Upper lobe of left lung (tissue), 6 donors: ENCODE measurements at places on chromosomes 5 and 9. TPM values are rescaled to one million over a fixed set of nuclear protein-coding genes. Genes with fewer than 3 reads are reported as not detected.

DNA sequence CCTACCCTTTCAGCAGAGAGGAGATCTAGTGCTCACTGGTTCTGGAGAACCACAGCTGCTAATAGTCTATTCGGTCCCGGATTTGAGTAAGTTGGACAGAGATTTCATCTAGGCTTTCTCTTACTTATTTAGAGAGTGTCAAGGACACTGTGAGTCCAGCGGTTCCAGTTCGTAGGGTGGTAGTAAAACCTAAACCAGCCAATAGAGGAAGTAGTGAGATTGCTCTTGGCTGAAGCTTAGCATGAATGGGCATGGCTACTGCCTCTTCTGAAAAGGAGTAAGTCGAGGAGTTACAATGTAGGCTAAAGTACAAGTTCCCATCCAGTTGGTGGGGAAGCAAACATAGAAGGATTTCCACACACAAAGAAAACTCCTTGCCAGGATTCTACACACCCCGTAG is 109.6 kb upstream of the MOCS2 start:
- H3K27ac ChIP-seq, result no peak overlapping the region
- DNase-seq, result no peak
- H3K4me3 ChIP-seq, result no peak overlapping the region
- no peaks in the 10 kb centered on the region for H3K4me1 ChIP-seq
- no peaks in the 10 kb centered on the region for H3K36me3 ChIP-seq

GRCh38 chr5:108623826-108624225 is 123.9 kb upstream of the FER start:
- H3K4me1 ChIP-seq, result no peaks in the 10 kb centered on the region
- no peak overlapping the region for H3K27ac ChIP-seq
- no peak overlapping the region for H3K4me3 ChIP-seq
- DNase-seq, result no peak

DNA sequence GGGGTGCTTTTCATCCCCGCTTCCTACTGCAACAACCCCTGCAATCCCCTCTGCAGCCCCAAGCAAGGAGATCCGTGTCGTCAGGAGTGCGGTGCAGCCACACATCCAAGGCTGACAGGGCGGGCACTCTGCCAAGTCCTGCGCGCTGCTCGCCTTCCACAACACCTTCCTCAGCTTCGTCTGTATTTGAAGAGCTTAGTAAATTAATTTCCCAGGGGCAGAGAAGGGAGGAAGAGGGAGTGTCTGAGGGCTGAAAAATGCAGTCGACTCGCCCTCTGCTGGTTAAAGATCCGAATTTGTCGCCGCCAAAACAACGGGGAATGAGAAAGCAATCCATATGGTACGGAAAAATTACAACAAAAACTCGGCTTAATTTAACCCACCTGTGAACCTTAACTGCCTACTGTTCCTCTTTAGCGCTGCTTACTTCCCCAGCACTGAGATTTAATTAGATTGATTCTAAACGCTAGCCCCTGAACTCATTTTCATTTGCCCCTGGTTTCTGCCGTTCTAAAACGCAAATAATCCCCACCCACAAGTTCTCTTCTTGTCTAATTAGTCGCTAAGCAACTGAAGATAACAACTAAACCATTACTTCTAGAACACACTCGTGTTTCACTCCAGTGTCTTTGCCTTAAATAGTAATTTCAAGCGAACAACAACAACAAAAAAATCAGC is 10.9 kb upstream of the PCDHB1 start:
- no peaks in the 10 kb centered on the region for H3K36me3 ChIP-seq
- no peaks in the 10 kb centered on the region for H3K27me3 ChIP-seq
- no peak overlapping the region for H3K27ac ChIP-seq
- H3K4me1 ChIP-seq, result peaks cover 6% of the 10 kb centered on the region

DNA sequence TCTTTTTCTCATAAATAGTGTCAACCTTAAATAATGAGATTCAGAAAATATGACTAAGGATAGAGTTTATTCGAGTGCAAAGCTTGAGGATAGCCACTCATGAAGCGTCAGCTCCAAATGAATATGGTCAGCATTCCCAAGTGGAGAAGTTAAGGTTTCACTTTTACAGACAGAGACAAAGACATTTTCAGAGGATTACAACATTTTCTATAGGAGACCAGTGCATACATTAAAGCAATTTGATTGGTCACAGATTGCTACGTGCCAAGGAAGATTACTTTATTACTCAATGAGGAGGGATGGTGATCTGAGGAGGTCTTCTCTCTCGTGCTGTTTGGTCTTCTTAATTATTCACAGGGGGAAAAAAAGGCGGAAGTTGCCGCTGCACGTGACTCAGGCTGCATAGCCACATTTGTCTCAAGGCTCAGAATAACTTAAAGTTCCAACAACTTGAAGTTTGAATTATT is 60.1 kb upstream of the SPATA31C2 start:
- H3K36me3 ChIP-seq, result no peaks in the 10 kb centered on the region
- H3K4me3 ChIP-seq, result no peak overlapping the region
- no peaks in the 10 kb centered on the region for H3K27me3 ChIP-seq
- no peak overlapping the region for H3K27ac ChIP-seq

GRCh38 chr9:2026220-2026997 is 11.3 kb downstream of the SMARCA2 start:
- H3K4me1 ChIP-seq, result peaks cover 67% of the 10 kb centered on the region
- H3K4me3 ChIP-seq, result no peak overlapping the region
- no peaks in the 10 kb centered on the region for H3K36me3 ChIP-seq

- H3K27me3 ChIP-seq, result no peaks in the 10 kb centered on the region
- H3K4me1 ChIP-seq, result no peaks in the 10 kb centered on the region
- H3K36me3 ChIP-seq, result no peaks in the 10 kb centered on the region
- DNase-seq, result no peak
- H3K27ac ChIP-seq, result no peak overlapping the region
These were observed 57.9 kb upstream of the BNC2 start for GRCh38 chr9:16928179-16928945.

DNA sequence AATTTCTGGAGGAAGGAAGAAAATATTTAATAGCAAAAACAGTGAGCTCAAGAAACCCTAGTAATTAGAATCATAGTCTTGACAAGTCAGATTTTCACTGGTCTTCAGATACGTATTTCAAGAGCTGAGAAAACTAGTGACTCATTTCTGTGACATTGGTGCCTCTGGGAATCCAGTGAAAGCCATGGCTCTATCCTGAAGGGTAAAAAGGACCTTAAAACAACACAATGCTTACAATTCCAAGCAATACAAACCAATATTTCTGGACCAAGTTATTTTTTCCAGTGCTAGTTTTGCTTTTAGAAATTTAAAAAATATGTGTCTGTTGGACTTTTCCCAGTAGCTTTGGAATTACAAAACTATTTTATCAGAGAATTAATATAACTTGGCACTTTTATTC is 140.3 kb downstream of the LPAR1 start:
- H3K27ac ChIP-seq, result no peak overlapping the region
- no peaks in the 10 kb centered on the region for H3K4me1 ChIP-seq
- no peak for DNase-seq
- H3K36me3 ChIP-seq, result no peaks in the 10 kb centered on the region
- H3K4me3 ChIP-seq, result no peak overlapping the region

DNA sequence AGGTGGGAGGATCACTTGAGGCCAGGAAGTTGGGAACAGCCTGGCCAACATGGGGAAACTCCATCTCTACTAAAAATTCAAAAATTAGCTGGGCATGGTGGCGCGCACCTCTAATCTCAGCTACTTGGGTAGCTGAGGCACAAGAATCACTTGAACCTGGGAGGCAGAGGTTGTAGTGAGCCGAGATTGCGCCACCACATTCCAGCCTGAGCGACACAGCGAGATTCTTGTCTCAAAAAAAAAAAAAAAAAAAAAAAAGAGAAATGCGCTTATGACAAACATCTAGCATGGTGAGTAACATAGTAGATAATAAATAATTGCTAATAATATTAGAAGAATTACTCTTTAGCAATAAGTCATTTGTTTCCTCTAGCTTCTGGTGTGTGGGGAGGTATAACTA is 25.9 kb downstream of the RUSC2 start:
- H3K27ac ChIP-seq, result no peak overlapping the region
- H3K4me3 ChIP-seq, result no peak overlapping the region
- no peaks in the 10 kb centered on the region for H3K27me3 ChIP-seq
- no peaks in the 10 kb centered on the region for H3K36me3 ChIP-seq
- peak; percentile 69 for DNase-seq
- H3K4me1 ChIP-seq, result peaks cover 71% of the 10 kb centered on the region

DNA sequence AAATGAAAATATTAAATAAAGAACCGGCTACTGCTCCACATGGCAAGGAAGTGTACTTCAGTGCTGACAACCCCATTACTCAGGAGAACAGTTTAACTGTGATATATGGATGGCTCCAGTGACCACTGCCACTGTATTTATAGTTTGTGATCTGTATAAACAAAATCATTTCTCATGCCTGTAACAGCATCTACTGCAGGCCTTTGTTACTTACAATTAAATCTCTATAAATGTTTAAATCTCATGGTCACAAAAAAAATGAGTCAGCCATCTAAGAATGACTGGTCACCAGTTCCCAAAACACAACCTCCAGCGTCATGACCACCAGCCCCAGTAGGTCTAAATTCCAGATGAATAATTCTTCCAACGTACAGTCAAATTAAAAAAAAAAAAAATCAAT is 24.6 kb downstream of the SERINC5 start:
- H3K36me3 ChIP-seq, result no peaks in the 10 kb centered on the region
- no peak overlapping the region for H3K4me3 ChIP-seq
- no peak for DNase-seq
- peaks cover 10% of the 10 kb centered on the region for H3K4me1 ChIP-seq

- H3K27me3 ChIP-seq, result no peaks in the 10 kb centered on the region
- no peaks in the 10 kb centered on the region for H3K36me3 ChIP-seq
- no peak overlapping the region for H3K27ac ChIP-seq
- no peak for DNase-seq
These were observed 101.6 kb downstream of the NREP start for GRCh38 chr5:111655169-111655924.

DNA sequence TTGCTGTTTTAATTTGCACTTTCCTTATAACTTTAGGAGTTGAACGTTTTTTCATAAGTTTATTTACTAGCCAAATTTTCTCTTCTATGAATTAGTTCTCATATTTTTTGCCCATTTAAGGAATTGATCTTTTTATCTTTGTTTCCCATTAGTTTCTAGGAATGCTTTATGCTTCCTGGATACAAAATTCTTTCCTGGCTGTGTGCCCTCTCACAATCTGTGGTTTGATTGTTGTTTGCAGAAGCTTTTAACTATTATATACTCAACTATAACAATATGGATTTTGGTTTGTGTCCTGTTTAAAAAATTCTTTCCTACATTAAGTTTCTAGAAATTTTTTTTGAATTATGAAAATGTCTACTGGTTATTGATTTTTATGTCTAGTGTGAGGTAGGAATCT is 206.3 kb downstream of the CSNK1G3 start:
- H3K27me3 ChIP-seq, result no peaks in the 10 kb centered on the region
- no peaks in the 10 kb centered on the region for H3K36me3 ChIP-seq
- DNase-seq, result no peak
- no peak overlapping the region for H3K27ac ChIP-seq

- peak overlapping the region; percentile 26 for H3K4me3 ChIP-seq
- H3K36me3 ChIP-seq, result no peaks in the 10 kb centered on the region
- H3K27ac ChIP-seq, result no peak overlapping the region
These were observed 40.7 kb downstream of the TLR4 start for GRCh38 chr9:117744856-117745389.

- DNase-seq, result peak; percentile 84
- H3K4me1 ChIP-seq, result peaks cover 81% of the 10 kb centered on the region
- H3K27ac ChIP-seq, result peak overlapping the region; percentile 99
- peaks cover 9% of the 10 kb centered on the region for H3K36me3 ChIP-seq
These were observed 32.1 kb downstream of the PTPA start for GRCh38 chr9:129143031-129143927.

- H3K27ac ChIP-seq, result peak overlapping the region; percentile 85
- no peaks in the 10 kb centered on the region for H3K27me3 ChIP-seq
- no peaks in the 10 kb centered on the region for H3K36me3 ChIP-seq
- no peak overlapping the region for H3K4me3 ChIP-seq
- peaks cover 28% of the 10 kb centered on the region for H3K4me1 ChIP-seq
These were observed 4.5 kb upstream of the LCP2 start for GRCh38 chr5:170301981-170302652.

DNA sequence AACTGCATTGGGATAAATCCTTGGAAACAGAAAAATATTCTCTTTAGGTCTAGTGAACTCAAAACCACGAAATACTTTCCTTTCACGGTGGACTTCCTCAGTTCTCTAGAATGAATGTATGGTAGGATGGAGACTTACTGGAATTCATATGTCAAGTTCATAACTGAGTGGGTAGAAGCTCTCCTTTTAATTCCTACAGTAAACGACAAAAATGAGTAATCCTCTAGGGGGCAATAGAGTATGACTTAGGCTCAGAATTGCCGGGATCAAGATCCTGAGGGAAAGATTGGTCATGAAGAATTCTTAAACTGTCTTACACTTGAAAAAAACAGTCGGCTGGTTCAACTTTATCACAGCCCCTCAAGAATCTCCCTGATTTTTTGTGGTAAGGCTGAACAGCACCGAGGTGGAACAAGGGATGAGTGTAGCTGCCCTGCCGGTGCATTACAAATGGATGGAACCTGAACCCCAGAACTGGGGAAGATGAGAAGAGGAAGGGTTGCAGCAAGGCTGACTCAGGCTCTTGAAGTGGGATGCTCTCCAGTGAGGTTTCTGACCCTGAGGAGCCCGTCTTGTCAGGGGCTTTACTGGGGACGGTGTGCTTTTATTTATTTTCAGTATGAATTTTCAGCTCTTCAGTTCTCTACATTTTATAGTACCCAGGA is 14.0 kb upstream of the LOX start:
- H3K4me1 ChIP-seq, result no peaks in the 10 kb centered on the region
- no peaks in the 10 kb centered on the region for H3K36me3 ChIP-seq
- no peak overlapping the region for H3K27ac ChIP-seq
- no peak overlapping the region for H3K4me3 ChIP-seq
- H3K27me3 ChIP-seq, result no peaks in the 10 kb centered on the region

GRCh38 chr9:95087659-95088242 is 229.8 kb downstream of the FANCC start:
- H3K4me1 ChIP-seq, result peaks cover 34% of the 10 kb centered on the region
- H3K27ac ChIP-seq, result no peak overlapping the region
- no peak overlapping the region for H3K4me3 ChIP-seq
- peaks cover 2% of the 10 kb centered on the region for H3K36me3 ChIP-seq

- no peak overlapping the region for H3K4me3 ChIP-seq
- DNase-seq, result no peak
- no peaks in the 10 kb centered on the region for H3K36me3 ChIP-seq
- H3K27ac ChIP-seq, result no peak overlapping the region
- no peaks in the 10 kb centered on the region for H3K27me3 ChIP-seq
These were observed 48.4 kb downstream of the EXOSC2 start for GRCh38 chr9:130741831-130742449.

GRCh38 chr9:97873882-97874281 is 20.9 kb downstream of the FOXE1 start:
- no peaks in the 10 kb centered on the region for H3K27me3 ChIP-seq
- DNase-seq, result no peak
- H3K27ac ChIP-seq, result no peak overlapping the region
- H3K4me1 ChIP-seq, result no peaks in the 10 kb centered on the region

Gene LAMC3
- total RNA-seq, result 34.6 TPM

Gene PFN3
- not detected for total RNA-seq

Gene MEGF9
- total RNA-seq, result 66.8 TPM

Gene LHFPL2
- 17.3 TPM for total RNA-seq

Gene SLC2A8
- total RNA-seq, result 7.0 TPM

Gene CTSV
- total RNA-seq, result not detected

Gene IFNA14
- not detected for total RNA-seq

Gene OTULINL
- 90.2 TPM for total RNA-seq

Gene PDE6A
- total RNA-seq, result not detected

Gene USP20
- 24.1 TPM for total RNA-seq

Gene ANKRD31
- not detected for total RNA-seq

Gene PCDHB7
- total RNA-seq, result 2.9 TPM

Gene CTXN3
- total RNA-seq, result not detected

Gene C8G
- 2.1 TPM for total RNA-seq

Gene PCDHB6
- total RNA-seq, result not detected
